Parietal lobe (tissue), 2 donors: ENCODE measurements at places on chromosomes 2 and 18. TPM values are rescaled to one million over a fixed set of nuclear protein-coding genes. Genes with fewer than 3 reads are reported as not detected.

PDCD1 gene
- total RNA-seq: not detected

UGT1A5 gene
- total RNA-seq: not detected

ICOS gene
- total RNA-seq: not detected

OTOF gene
- 0.31 TPM for total RNA-seq

POMC gene
- 2.8 TPM for total RNA-seq

FHL2 gene
- total RNA-seq: 4.1 TPM

MOB4 gene
- total RNA-seq: 70.7 TPM

RNF144A gene
- total RNA-seq: 62.0 TPM

ZNF804A gene
- 24.1 TPM for total RNA-seq

DSC2 gene
- 4.1 TPM for total RNA-seq

TUBB6 gene
- 37.9 TPM for total RNA-seq

SLC8A1 gene
- total RNA-seq: 160 TPM

HRH4 gene
- total RNA-seq: not detected

ALPI gene
- not detected for total RNA-seq

FEV gene
- not detected for total RNA-seq

SNED1 gene
- total RNA-seq: 5.6 TPM

C1QL2 gene
- total RNA-seq: 1.6 TPM

SGPP2 gene
- 1.3 TPM for total RNA-seq

COL6A3 gene
- total RNA-seq: 2.8 TPM

BARD1 gene
- total RNA-seq: 47.3 TPM

TNS1 gene
- total RNA-seq: 10.3 TPM

ACTG2 gene
- total RNA-seq: not detected

G6PC2 gene
- not detected for total RNA-seq

FABP1 gene
- total RNA-seq: not detected

C2orf92 gene
- 11.3 TPM for total RNA-seq

NT5DC4 gene
- total RNA-seq: not detected

STON1 gene
- 10.6 TPM for total RNA-seq

RGPD3 gene
- total RNA-seq: 1.3 TPM

CD8B2 gene
- not detected for total RNA-seq

MC5R gene
- 5.0 TPM for total RNA-seq

ESPNL gene
- not detected for total RNA-seq

FIGN gene
- 4.4 TPM for total RNA-seq

ASXL3 gene
- 123 TPM for total RNA-seq

CRYGC gene
- not detected for total RNA-seq
